H9 (cell line): ENCODE measurements at places on chromosomes 4 and X.

DNA sequence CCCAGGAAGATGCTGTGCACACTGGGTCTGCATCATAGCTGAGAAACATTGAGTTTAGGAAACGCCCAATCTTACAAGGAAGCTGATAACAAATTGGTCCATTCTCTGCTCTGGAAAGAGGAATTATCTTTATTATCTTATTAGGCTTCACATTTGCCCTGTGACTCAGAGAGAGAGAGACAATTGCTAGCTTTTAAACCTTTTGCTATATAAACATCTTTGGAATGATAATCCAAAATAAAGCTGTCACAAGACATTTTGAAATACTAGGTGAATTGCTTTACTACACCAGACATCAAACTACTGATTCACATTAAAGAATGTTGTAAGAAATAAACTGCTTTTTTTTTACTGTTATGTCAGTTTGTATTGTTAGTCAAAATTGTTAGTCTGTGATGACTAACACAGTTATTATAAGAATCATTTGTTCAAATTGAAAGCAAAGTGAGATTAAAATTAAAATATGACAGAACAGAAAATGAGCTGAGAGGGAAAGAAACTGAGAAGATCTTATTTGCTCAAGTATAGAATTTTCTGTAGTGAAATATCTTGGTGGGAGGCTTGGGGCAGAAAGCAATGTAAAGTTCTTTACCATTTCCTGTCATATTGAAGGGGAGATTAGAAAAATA lies 765.4 kb upstream of the PCDH10 start:
- no peak for DNase-seq

DNA sequence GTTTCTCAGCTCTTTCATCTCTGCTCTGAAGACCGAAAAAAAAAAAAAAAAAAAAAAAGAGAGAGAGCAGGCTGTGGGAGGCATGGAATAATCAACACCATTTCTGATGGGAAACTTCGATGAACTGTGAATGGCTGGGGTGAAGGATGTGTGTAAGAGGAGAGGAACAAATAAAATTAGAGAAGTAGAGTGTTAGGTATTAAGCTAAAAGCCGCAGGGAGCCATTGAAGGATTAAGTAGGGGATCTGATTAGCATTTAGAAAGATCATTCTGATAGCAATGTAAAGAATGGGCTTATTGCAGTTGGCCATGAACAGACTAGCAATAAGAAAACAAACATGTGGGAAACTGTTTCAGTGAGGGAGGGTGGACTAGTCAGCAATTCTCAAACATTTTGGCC lies 33.6 kb upstream of the JADE1 start:
- no peak for DNase-seq

GRCh38 chrX:6382284-6382683 lies 152.6 kb downstream of the VCX3A start:
- no peak for DNase-seq

GRCh38 chr4:161629694-161630441 lies 533.9 kb downstream of the FSTL5 start:
- DNase-seq: no peak
